ENCODE measurements at places on chromosomes 7 and 10. TPM values are rescaled to one million over a fixed set of nuclear protein-coding genes. Genes with fewer than 3 reads are reported as not detected.

The FAM25C gene
- not detected for total RNA-seq

The GHITM gene
- 118 TPM for total RNA-seq

The SLC39A12 gene
- not detected for total RNA-seq

The PLEKHS1 gene
- 0.18 TPM for total RNA-seq

The FBXL13 gene
- total RNA-seq = 3.2 TPM

The SHH gene
- 1.8 TPM for total RNA-seq

The BBIP1 gene
- total RNA-seq = 20.8 TPM

The CCDC172 gene
- not detected for total RNA-seq

The SMO gene
- total RNA-seq = 75.1 TPM

The OR2A5 gene
- total RNA-seq = not detected

The SMURF1 gene
- 17.8 TPM for total RNA-seq
